ENCODE measurements at places on chromosomes 7 and 10. TPM values are rescaled to one million over a fixed set of nuclear protein-coding genes. Genes with fewer than 3 reads are reported as not detected.
A peak's percentile ranks its signal among the peaks of the same experiment; 100 is the strongest.

DNA sequence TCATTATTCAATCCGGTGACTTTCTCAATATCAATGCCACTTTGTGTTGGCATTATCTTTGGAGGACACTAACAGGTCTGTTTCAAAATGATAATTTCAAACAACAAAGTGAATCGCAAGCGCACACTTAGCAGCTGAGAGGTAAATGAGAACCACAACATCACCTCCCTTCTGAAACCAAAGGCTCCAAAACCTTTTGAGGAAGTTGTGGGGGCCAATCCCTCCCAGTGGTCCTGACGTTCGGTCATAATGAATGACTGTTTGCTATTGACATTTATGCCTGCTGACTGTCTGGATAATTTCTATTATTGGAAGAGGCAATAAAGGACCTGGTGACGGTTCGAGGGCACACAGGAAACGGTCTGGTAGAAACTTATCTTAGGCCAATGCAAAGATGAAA lies 1.8 kb downstream of the ADARB2 start:
- no peak for DNase-seq

DNA sequence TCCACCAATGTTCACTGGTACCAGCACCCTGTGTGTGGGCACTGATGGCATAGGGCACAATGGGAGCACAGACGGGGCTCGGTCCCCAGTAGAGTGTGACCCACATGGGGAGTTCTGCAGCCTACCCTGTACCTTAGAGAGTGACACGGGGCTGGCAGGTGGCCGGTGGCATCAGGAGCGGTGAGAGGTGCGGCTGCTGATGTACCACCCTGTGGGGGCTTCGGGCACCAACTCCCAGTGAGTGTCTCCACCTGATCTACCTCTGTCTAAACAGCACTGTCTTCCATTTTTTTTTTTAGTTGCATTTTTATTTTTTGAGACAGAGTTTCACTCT lies 4.1 kb downstream of the JAKMIP3 start:
- no peak for DNase-seq

- DNase-seq, result no peak
These were observed 1179.5 kb upstream of the C7orf33 start for GRCh38 chr7:147411096-147411495.

DNA sequence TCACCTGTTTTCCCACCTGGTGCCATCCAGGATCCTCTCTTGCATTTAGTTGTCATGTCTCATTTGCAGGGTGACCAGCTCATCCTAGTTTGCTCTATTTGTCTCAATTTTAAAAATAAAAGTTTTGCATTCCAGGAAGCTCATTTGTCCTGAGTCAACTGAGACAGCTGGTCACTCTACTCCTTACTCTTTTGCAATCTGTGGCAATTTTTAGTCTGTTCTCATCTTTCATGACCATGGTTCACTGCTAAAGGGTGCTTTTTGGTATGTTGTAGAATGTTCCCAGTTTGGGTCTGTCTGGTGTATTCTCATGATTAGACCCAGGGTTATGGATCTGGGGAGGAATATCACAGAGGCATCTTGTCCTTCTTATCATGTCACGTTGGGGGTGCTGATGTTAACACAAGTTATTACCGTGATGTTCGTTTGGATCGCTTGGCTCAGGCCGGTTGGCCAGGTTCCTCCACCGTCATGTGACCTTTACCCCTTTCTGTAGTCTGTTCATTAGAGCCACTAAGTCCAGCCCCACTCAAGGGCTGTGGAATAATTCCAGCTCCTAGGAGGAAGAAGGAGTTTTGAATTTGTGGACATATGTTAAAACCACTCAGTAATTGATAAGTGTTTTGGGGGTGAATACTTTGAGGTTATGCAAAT lies 103.3 kb upstream of the IGFBP3 start:
- DNase-seq, result no peak

DNA sequence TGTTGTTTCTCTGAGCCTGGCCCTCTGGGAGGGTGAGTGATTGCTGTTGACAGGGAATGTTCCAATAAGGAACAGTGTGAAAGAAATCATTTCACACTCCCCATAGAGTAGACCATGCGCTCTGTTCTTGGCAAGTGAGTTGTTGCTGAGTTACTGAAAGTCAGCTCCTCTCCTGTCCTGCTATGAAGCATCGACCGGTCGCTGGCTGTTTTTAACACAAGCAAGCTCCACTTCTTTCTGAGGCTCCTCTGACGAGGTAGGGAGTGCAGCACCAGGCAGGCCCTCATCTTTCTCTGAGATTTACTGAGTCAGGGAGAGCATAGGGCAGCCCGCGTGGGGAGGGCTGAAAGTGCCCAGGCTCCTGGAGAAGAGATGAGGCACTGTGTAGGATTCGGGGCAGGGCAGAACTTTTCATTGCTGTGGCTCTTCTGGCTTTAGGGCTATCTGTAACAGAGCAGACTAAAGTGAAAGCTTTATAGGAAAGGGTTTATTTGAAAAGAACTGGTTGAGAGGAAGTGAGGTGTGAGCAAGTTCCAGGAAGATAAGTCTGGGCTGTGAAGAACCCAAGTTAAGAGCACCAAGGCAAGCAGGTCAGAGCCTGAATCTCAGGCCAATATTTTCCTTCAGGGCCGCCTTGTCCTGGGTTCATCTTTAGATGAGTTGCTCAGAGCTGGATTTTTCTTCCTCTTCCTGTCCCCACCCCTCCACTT lies 332.2 kb downstream of the CCSER2 start:
- no peak for DNase-seq

- no peak for DNase-seq
These were observed 158.2 kb downstream of the SRPK2 start for GRCh38 chr7:105230486-105230885.

DNA sequence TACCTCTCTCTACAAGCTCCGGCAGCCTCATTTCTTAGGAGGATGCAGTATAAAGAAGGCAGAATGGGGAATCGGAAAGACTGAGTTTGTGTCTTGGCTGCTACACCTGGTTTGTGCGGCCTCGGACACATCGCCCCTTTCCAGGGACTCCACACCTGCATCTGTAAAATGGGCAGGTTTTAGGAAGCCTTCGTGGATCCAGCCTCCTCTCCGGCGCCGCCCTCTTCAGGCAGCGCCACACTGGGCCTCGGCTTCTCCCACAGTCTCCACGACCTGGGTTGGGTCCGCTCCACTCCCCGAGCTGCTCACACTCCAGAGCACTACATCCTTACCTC lies 341 bp downstream of the GOT1 start:
- no peak for DNase-seq

DNA sequence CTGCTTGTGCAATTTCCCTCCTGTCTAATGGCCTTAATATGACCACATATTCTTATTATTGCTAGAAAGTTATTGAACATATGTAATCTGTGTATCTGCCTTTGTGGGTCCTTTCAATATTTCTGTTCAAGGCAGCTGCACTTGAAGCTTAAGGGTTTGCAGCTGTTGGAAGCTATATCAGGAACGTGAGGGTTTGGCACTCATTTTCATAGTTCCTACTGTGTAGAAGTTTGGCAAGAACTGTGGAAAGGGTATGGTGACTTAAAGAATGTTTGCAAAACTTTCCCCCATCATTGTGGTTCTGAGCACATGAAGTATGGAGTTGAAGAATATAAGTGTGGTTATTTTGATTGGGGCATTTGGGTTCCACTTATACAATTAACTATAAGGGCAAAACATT lies 144.7 kb upstream of the SEMA3A start:
- no peak for DNase-seq

GRCh38 chr7:77558284-77558967 lies 21.3 kb downstream of the PTPN12 start:
- DNase-seq, result no peak

DNA sequence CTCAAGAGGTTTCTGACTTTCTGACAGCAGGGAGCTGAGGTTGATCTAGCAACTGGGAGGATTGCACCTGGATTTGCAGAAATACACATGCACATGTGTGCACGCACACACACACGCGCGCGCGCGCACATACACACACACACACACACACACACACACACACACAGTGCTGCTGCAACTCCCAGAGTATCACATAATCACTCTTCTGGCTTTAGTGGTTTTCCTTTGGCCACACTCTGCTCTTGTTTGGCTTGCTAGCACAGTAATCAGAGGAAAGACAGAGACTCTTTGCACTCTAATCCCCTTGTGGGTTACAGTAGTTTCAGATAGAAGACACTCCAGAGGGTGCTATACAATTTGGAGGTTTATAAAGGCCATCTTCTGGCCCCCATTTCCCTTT lies 705.0 kb downstream of the AUTS2 start:
- DNase-seq, result no peak

DNA sequence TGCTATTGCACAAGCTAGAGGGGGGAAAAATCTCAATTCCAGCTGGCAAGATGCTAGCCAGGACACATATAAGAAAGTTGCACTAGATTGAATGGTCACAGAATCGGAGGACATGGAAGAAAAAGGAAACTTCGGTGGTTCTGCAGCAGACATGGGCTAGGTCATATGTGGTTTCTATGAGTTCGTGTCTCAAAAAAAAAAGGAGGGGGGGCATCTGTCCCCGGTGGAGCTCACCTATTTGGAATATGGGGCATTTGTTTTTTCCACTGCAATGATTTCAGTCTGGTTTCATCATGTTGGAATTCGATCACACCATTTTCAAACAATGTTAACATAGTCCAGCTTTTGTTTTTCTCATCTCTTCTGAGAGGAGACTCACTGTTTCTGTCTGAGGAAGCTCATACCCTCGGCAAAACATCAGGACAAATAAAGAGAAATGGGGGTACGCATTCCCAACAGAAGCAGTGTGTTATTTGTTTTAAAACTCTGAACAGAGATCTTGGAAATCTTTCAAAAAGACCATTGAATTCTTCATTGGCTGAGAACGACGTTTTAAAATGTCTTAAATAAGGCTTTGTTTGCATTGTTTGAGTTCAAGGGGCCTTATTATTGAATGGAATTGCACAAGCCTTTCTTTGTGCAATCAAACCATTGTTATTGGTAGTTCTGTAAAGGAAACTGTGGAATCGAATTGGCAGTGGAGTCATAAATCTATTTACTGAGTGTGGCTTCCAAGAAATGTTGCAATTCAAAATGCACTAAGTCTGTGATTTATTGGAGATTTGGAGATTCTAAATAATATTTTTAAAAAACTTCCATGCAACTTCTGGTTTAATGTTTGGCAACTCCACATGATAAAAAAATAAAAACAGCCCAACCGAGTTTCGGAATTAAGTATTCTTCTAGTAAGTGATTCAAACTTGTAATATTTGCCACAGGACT lies 173.2 kb downstream of the RTKN2 start:
- peak; percentile 54 for DNase-seq

DNA sequence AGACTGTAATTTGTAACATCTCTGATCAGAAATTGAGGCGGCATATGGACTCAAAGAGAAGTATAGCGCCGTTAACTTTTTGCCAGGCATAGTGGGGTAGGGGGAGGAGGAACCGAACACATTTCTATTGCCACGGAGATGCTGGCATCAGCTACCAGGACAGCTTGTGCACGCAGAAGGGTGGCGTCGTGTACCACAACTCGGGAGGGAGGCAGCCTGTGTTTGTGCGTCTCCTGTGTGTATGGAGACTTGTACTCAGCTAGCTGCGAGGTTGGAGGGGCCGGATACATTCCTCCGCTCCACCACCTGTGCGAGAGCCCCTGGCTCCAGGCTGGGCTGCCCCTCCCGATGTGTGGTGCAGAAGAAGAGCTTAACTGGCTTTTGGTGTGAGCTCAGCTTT lies 634.8 kb downstream of the TYW1 start:
- no peak for DNase-seq

GRCh38 chr7:37920849-37921805 lies 687 bp downstream of the EPDR1 start:
- peak; percentile 54 for DNase-seq

Gene TFPI2
- 218 TPM for total RNA-seq

Gene LBX1
- not detected for total RNA-seq

Gene LRGUK
- total RNA-seq, result 0.52 TPM

Gene ADARB2
- not detected for total RNA-seq

Gene CFAP43
- total RNA-seq, result 1.1 TPM

Gene GIMAP2
- total RNA-seq, result 4.7 TPM

Gene KCP
- 10.6 TPM for total RNA-seq

DNA sequence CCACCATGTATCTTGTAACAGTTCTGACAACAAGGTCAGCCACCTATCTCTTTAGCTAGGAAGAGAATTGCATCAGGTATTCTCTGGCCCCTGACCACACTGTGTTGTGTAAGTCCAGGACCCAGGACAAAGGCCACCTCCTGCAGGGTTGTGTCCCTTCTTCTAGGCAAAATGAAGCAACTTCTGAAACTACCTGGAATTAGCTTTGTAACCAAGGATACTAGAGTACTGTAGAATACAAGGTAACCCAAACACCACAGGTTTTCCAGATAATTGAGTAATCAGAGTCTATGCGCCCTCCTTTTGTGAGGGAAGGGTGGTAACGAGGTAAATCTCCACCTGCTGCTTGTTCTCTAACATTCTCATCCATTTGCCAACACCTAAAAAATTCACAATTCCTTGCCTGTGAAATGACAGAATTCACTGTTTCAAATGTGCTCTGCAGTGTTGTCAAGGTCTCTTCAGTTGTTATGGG lies 51.7 kb downstream of the SGMS1 start:
- no peak for DNase-seq
